HCT116 (cell line): ENCODE measurements at places on chromosomes 13 and 19.

- DNase-seq: no peak
- no peak overlapping the region for H3K4me3 ChIP-seq
- peaks cover 6% of the 10 kb centered on the region; the same call in 1 of the 2 replicates for H3K4me1 ChIP-seq
- H3K27me3 ChIP-seq: no peaks in the 10 kb centered on the region
- peaks cover 2% of the 10 kb centered on the region; the same call in 1 of the 2 replicates for H3K36me3 ChIP-seq
- no peak overlapping the region for H3K27ac ChIP-seq
These were observed 2.5 kb upstream of the ITM2B start for GRCh38 chr13:48230541-48230940.

GRCh38 chr19:19420570-19421298, 15.3 kb downstream of the GATAD2A start:
- no peaks in the 10 kb centered on the region for H3K27me3 ChIP-seq
- no peak overlapping the region for H3K4me3 ChIP-seq
- no peak for DNase-seq
- no peak overlapping the region for H3K27ac ChIP-seq
- no peaks in the 10 kb centered on the region for H3K4me1 ChIP-seq

DNA sequence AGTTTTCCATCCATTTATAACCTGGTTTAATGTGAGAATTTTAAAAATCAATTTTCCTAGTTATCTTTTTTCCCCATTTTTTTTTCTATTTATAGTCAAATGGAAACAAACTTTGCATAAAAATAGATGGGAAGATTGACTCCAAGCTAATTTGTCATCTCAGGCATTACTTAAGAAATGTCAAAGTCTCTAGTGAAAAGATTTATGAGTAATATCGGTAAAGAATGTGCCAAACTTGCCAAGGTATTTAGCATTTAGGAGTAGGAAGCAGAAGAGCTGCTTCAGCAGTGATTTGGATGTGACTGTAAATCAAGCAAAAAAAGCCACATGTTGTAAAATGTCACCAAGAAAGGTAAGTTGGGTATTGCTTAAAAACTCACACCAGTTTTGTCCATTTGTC, 108.6 kb downstream of the LACC1 start:
- no peaks in the 10 kb centered on the region for H3K27me3 ChIP-seq
- H3K4me1 ChIP-seq: no peaks in the 10 kb centered on the region

DNA sequence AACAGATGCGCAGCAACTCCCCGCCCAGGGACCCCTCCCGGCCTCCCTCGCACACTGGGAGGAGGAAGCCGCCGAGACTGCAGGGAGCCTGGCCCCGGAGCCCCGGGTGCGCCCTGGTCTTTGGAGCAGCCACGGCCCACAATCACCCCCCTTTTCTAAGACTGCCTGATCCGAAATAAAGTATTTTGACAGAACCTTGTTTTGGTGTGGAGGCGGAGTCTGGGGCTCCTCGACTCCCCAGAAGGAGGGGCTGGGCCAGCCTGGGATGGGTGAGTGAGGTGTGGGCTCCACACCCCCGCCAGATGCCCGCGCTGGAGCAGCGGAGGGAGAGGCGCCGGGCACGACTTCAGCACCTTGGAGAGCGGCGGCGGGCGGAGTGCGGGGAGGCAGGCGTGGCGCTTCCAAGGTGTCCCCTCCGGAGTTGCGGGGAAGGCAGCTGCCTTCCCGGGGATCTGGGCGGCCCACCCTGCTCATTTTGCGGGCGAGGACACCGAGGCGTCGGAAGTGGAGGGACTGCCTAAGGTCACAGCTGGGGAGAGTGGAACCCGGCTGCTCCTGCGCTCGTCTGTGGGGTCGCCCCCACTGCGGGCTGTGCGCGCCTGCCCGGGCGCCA, 9.4 kb downstream of the SIRT6 start:
- peaks cover 15% of the 10 kb centered on the region for H3K27me3 ChIP-seq
- H3K36me3 ChIP-seq: no peaks in the 10 kb centered on the region
- no peaks in the 10 kb centered on the region for H3K4me1 ChIP-seq
- H3K4me3 ChIP-seq: no peak overlapping the region
- DNase-seq: no peak
